CD4-positive, alpha-beta T cell treated with Interleukin-4 for 4 hours (primary cell): ENCODE measurements at places on chromosomes 12 and 14.

DNA sequence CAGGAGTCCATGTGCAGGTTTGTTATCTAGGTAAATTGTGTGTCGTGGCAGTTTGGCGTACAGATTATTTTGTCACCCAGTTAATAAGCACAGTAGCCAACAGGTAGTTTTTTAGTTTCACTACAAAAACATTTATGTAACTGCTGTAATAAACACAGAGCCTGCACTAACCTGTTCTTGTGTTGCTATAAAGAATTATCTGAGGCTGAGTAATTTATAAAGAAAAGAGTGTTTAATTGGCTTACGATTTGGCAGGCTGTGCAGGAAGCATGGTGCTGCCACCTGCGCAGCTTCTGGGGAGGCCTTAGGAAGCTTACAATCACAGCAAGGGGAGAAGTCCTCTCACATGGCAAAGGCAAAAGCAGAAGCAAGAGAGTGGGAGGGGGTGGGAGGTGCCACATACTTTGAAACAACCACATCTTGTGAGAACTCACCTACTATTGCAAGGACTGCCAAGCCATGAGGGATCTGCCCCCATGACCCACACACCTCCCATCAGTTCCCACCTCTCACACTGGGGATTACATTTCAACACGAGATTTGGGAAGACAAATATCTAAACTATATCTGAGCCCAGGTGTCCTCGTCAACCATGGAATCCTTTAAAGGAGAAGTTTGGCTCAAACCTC is 266.4 kb upstream of the GRIP1 start:
- no peak for DNase-seq

- no peak for DNase-seq
Observed at GRCh38 chr12:12133259-12133658, 62.5 kb downstream of the BCL2L14 start.

GRCh38 chr14:100032738-100033137 is 32.5 kb upstream of the EVL start:
- DNase-seq, result no peak

DNA sequence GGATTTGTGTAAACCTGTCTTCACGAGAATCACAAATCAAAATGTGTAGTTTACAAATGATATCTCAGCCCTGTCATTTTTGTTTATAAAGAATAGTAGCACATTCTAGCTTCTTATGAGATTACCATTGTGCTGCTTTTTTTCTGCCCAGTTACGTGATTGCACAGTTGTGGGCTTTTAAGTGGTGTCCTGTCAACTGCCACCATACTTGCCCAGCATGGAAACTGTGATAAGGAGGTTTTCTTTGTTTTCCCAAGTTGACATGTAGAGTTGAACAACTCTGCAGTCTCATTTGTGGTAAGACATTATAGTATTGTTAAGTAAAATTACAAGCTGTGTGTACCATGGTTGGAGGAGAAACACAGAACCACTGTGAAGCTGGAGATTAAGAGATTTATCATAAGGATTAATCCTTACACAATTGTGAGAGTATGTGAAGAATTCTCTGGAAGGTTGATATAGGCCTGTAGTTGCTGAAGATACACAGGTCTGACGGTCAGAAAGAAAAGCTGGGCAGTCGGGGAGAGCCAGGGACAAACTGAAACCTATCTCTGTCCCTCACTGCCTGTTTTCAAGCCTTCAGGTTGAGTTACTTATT is 12.2 kb downstream of the CHURC1 start:
- DNase-seq, result no peak

DNA sequence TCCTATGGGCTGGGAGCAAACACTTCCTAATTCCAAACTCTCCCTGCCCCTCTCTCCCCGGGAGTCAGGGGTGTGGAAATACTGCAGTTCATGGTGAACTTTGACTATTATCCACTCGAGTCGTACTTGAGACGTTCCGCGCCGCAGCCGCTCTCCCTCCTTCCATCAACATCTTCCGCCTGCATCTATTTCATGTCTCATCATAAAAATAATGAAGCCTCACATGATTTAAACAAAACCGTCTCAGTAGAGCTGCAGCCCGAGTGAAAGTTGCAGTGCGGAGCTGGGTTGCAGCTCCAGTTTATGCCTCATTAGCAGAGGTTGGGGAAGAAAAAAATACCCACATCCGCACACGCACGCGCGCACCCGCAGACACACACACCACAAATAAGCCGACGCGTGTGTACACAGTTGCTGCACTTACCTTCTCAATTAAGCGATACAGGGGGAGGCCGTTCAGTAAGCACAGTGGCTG is 283 bp downstream of the LMO3 start:
- DNase-seq, result no peak

DNA sequence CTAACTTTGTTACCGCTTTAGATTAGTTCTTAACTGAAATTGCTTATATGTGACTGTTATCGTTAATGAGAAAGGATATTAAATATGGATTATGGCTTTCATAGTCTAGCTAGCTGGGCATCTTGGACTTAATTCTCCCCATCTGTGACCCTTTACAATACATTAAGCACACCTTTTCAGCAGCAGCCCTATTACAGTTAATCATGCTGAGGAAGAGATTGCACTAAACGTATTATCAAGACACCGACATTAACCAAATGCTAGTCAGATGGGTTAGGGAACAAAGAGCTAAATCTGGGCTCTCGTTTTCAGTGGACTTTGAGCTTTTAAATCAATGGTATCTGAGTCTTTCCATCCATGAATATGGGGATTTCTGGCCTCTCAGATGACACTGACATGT is 447.5 kb upstream of the DCN start:
- DNase-seq, result no peak
